ENCODE measurements at places on chromosomes 7 and 10.

DNA sequence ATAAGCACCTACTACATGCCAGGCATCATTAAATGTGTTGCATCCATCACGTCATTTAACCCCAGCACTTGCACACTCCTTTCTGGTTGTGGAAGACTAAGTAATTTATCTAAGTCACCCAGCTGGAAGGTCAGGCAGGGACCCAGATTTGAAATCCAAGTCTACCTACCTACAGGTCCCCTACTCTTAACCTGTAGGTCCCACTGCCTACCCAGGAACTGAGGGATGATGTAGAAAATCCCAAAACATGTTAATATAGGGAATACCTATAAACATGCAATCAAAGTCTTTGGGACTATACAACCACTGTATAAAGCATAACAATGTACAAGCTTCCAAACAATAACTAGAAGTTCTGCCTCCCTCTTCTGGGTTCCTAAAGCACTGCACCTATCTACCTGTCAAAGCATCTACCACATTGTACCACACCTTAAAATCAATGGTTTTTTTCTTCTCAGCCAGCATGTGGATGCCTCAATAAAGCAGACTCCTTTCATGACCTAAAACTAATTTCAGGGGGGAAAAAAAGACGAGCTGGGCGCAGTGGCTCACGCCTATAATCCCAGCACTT is 5.6 kb downstream of the IL6 start:
- peak; percentile 13 for DNase-seq

GRCh38 chr10:49679480-49679893 is at the start of gene C10orf53:
C10orf53 (plus strand) TSS chr10:49679651; CDS start chr10:49679698, 47 bp downstream.
- DNase-seq, result no peak

DNA sequence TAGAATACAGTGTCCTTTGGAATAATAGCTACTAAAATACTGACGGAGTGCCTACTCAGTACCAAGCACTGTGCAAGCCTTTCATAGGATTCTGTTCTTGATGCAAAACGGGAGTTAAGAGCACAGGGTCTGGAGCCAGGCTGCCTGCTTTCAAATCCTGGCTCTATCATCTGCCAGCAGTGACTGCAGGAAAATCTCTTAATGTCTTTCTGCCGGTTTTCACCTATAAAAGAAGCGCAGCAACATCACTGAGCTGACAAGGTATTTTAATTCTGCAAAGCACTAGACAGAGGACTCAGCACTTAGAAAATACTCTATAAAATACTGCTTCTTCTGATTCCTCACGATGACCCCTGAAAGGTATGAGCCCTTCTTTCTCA is 659 bp downstream of the FIGNL1 start:
- DNase-seq, result no peak

DNA sequence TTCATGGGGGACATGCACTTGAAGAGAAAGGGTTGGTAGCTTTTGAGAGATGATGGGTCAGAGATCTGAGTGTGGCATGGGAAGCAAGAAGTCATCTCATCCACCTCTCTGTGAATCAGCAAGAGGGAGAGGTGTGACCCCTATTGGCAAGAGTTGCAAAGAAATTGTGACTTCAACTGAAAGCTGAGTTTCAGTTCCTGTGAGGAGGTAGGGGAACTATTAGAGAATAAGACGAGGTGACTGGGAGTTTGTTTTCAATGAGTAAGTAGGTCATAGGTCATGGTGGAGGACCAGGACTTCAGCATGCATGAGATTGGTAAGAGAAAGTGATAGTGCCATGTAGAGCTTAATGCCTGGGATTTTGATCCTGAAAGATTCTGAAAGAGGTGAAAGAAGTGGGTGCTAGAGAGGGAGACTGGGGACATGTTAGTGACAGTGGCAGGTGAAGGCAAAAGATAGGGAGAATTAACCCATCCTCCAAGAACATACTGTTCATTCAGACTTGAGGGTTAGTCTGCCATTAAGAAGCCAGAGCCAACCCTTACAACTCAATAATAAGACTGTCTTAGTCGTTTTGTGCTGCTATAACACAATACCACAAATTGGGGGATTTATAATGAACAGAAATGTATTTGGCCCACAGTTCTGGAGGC is 75.5 kb upstream of the CAPZA2 start:
- DNase-seq, result peak; percentile 19

- DNase-seq, result no peak
Measured at GRCh38 chr7:69692611-69693010, 94.3 kb downstream of the AUTS2 start.

GRCh38 chr7:128856001-128856718 is 6.5 kb upstream of the ATP6V1F start:
- DNase-seq, result no peak

- DNase-seq, result no peak
Measured at GRCh38 chr10:69268761-69269416, 9.4 kb upstream of the HK1 start.

DNA sequence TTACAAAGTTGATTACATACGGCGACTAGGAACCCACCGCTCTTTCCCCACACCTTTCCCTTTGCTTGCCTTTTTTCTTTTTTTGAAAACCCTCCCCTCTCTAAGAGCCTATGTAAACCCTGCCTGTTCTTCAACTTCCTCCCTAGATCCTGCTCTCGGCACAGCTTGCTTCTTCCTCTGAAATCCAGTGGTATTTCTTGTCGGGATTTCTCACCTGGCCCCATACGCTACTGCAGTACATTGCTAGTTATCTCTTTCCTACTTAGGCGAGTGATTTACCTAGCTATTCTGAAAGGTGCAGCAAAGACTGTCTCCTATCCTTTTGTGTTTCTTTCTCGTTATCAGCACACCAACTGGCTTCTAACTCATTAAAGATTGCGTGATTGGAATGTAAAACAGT is 371.1 kb downstream of the PRPF18 start:
- no peak for DNase-seq

DNA sequence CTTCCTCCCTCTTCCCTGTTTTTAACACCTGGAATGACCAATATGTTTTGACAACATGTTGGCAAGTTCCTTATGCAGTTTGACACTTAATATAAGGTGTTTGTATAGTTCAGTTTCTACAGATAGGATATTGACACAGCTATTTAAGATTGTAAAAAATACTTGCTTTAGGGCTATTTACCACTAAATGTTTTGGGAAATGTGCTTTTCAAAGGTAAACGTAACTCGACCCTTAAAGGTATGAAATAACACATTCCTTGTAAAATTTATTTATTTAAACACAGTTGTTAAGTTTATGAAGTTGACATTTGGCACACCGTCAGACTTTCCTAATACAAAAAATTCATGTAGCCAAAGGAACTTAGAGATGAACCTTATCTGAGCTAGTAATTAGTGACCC is 817.6 kb downstream of the PCDH15 start:
- no peak for DNase-seq

GRCh38 chr7:50119815-50120637 is 27.0 kb upstream of the ZPBP start:
- no peak for DNase-seq

DNA sequence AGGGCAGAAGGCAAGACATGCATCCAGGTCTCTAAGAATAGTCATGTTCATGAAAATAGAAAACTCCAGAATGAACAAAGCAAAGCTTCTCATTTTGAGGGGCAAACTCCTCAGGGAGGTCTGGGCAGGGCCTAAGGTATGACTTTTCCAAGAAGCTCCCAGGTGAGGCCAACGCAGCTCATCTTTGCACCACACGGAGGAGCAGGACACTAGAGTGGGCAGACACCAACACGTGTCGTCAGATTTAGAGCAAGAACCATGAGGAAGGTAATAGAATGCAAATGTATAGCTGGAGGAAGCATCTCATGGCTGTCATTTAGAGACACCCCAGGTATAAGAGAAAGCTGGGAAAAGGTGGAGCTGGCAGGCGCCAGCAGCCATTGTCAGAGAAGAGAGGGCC is 95.7 kb downstream of the WDFY4 start:
- no peak for DNase-seq

DNA sequence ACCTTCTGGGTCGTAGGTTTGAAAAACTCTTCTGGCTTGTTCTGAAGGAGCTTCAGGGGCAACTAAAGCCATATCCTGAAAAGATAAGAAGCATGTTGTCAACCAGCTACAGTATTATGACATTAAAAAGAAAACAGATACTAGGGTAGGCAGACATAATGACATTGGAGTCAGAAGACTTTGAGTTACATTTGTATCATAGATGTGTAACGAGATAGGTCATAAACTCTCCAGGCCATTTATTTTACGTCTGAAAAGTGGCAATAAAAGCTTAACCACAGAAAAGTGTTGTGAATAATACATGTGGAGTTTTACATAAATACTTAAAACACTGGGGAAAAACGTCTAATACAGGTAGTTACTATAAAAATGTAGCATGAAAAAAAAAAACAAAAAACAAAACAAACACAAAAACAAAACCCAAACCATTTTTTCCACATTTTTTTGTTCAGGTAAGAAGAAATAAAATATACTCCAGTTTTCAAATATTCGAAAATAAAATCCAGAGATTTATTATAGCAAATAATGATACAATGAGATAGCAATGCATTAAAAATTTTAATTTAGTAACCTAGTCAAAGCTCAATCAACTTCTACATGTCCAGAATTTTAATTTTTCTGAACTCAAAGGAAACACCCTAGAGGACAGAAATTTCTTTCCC is 64.1 kb downstream of the MINDY3 start:
- no peak for DNase-seq

- DNase-seq, result no peak
Measured at GRCh38 chr10:105063796-105064195, 422.7 kb downstream of the SORCS3 start.

- no peak for DNase-seq
Measured at GRCh38 chr7:34756025-34756437, 98.0 kb downstream of the NPSR1 start.

DNA sequence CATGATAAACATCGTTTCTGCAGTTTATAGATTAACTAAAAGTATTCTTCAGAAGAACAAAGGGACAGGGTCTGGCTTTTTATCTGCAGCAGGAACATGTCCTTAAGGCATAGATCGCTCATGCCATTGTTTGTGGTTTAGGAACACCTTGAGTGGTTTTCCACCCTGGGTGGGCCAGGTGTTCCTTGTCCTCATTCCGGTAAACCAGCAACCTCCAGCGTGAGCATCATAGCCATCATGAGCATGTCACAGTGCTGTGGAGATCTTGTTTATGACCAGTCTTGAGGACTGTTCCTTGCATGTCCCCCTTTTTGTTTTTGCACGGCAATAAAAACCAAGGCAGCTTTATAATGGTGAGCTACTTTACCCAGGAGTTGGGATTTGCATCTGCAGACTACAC is 33.9 kb downstream of the STOX1 start:
- DNase-seq, result no peak

GRCh38 chr10:91944880-91945630 is 21.5 kb downstream of the BTAF1 start:
- no peak for DNase-seq

DNA sequence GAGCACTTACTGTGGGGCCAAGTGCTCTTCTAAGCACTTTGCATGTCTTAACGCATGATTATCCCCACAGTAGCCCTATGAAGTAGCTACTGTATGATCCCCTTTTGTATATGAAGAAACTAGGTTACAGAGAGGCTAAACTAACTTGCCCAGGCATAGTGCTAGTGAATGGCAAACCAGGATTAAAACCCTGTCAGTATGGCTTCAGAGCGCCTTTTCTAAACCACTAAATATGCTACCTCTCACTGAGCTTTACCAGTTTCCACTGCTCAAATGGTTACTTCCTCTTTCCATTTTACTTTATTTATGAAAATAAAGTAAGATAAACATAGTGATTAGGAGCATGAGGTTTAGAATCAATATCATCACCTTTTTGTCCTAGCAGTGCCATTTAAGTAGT is 73.6 kb downstream of the PODXL start:
- DNase-seq, result no peak

GRCh38 chr10:28788762-28789161 is 111.4 kb downstream of the BAMBI start:
- DNase-seq, result no peak

- no peak for DNase-seq
Measured at GRCh38 chr10:104894681-104895080, 253.6 kb downstream of the SORCS3 start.

DNA sequence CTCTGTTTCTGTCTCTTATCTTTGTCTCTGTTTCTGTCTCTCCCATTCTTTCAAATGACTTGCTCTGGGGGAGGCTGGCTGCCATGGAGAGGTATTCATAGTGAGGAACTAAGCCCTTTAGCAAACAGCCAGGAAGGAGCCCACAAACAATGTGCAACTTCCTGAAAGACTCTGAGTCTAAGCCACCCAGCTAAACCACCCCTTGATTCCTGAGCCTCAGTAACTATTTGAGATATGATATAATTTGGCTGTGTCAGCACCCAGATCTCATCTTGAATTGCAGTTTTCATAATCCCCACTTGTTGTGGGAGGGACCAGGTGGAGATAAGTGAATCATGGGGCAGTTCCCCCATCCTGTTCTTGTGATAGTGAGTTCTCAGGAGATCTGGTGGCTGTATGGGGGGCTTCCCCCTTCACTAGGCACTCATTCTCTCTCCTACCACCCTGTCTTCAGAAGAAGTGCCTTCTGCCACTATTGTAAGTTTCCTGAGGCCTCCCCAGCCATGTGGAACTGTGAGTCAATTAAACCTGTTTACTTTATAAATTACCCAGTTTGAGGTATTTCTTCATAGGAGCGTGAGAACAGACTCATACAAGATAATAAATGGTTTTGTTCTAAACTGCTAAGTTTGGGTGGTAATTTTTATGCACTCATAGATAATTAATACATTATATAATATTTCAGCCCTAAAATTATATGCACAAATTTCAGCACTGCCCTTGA is 121.2 kb upstream of the FOXP2 start:
- no peak for DNase-seq

- DNase-seq, result no peak
Measured at GRCh38 chr7:130207642-130208041, at the start of gene SSMEM1. SSMEM1 (plus strand) TSS chr7:130207860; CDS start chr7:130207911, 51 bp downstream.

GRCh38 chr10:98173260-98173659 is 38.8 kb downstream of the R3HCC1L start:
- no peak for DNase-seq

- DNase-seq, result no peak
Measured at GRCh38 chr7:84256571-84256971, 62.0 kb upstream of the SEMA3A start.

- DNase-seq, result no peak
Measured at GRCh38 chr7:20211376-20211775, 5.8 kb downstream of the MACC1 start.

DNA sequence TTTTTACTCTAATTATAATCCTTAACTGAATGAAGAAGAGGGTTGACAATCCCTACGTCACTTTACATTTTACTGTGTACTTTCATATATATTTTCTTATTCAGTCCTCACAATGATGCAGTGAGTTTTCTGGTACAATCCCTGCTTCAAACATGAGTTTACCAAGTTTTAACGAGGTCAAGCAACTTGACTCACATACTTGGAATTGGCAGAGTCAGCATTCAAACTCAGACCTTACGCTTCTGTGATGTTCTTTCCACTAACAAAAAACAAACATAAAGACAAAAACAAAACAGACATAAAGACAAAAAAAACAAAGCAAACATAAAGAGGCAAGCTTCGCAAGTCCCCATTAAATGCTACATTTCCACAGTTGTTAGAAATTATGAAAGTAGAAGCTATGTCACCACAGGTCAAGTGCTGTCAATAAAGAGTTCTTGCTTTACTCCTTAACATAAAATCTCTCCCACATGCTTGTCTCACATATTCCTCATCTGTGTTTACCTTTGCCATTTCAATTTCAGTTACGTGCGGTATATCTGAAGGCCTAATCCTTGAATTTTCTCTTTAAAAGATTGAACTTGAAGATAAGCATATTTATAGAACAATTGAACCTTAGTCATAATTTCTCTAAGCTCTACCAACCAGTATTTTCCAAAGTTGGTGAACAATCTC is 217.3 kb downstream of the CELF2 start:
- no peak for DNase-seq

GRCh38 chr10:3978174-3978573 is 193.2 kb upstream of the KLF6 start:
- DNase-seq, result no peak

- DNase-seq, result no peak
Measured at GRCh38 chr10:62354916-62355315, 19.3 kb upstream of the ZNF365 start.

Data from COR-L47 (cell line).